ENCODE measurements at places on chromosomes 6 and 20.

- DNase-seq, result no peak
These were observed 1.6 kb upstream of the TFAP2B start for GRCh38 chr6:50816947-50817645.

- DNase-seq, result no peak
These were observed 37.5 kb downstream of the YTHDF1 start for GRCh38 chr20:63178446-63178820.

GRCh38 chr6:14616656-14617055, 499.1 kb downstream of the CD83 start:
- no peak for DNase-seq

- DNase-seq, result peak; percentile 68
These were observed 14.3 kb downstream of the CAPN11 start for GRCh38 chr6:44172731-44173500.

DNA sequence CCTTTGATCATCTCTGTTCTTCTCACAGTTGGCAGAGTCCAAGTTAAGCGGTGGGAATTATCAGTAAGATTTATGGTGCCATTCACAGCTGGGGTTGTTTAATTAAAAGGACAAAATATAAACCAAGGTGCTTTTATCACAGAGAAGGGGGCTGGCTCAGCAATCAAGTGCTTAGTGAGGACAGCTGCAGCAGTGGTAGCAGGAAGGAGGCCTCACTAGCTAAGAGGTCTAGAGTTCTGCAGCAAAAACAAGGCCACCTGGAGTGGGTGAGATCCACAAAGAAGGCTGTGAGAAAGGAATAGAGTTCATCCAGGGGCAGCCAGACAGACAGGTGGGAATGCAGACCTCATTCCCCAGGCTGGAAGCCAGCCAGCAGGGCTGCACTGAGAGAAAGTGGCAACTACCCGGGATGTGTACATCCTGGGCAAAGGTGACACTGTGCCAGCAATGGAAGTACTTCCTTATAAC, 37.1 kb downstream of the PIGU start:
- no peak for DNase-seq

- no peak for DNase-seq
These were observed 43.9 kb downstream of the RBM38 start for GRCh38 chr20:57435105-57435497.

DNA sequence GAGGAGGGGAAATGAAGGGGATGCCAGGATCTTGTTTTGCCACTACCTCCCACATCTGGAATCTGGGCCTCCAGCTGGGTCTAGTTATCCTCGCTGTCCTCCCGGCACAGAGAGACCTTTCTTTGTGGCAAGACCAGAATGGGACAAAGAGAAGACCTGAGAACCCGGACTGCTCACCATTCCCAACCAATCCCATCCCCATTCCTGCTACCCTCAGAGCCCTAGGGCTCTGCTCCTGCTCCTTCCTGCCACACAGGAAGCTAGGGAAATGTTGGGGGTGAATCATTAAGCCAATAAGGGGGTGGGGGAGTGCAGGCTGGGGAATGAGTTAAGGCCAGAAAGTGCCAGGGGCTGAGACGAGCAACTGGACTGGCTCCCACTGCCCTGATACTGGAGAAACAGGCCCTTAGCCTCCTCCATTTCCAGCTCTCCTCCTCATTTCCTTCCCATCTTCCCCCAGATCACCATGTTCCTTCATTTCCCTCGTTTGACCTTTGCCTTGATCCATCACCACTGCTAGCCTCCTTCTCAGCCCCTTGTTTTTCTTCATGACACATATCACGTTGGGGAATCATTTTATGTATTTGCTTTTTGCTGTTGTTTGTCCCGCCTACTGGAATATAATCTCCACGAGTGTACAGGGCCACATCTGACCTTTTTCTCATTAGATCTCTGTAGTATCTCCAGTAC, 4.6 kb upstream of the IER3 start:
- DNase-seq, result no peak

DNA sequence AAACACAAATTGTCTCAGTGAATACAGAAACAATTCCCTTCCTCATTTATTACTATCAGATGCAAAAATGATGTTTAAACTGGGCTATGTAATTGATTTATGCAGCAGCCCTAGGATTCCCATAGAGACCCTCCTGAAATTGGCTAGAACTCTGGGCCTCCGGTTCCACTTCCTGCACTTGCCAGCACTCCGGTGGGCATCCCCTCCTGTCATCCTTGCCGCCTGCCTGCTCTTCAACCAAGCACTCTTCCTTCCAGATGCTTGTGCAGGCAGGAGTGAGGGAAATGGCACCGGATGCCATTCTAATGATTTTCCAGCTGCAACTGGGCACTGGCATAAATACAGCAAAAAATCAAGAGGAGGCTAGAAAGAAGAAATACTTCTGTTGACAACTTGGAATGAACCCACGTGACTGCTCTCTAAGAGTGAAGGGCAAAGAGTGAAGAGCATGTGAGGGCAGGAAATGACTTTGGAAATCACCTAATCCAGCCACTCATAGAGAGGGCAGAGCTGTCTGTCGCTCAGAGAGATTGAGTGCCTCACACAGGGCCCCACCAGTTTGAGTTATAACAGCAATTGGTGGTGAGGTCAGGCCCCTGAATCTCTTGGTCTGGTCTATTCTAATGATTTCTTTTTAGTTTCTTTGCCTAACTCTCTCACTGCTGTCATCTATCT, 3.7 kb upstream of the NEDD9 start:
- DNase-seq, result no peak

GRCh38 chr6:40541556-40542174, 45.5 kb downstream of the LRFN2 start:
- no peak for DNase-seq

- no peak for DNase-seq
These were observed 51.5 kb downstream of the AIG1 start for GRCh38 chr6:143112084-143112768.

DNA sequence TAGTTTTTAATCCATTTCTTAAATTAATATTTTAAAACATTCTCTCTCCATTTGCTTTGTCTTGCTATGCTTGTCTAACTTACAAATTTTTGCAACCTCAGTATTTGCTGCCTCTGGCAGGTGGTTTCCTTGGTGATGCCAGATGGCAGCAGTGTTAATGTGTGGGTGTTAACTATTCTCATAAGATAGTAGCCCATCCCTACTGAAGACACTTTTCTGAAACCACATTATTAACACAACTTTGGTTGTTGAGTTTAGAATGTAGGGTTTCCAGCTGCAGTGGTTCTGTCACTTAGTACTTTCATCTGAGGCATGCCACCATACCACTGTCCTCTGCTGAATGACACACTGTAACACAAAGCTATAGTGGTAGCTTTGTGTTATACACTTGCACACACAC, 75.1 kb downstream of the MYO6 start:
- no peak for DNase-seq

DNA sequence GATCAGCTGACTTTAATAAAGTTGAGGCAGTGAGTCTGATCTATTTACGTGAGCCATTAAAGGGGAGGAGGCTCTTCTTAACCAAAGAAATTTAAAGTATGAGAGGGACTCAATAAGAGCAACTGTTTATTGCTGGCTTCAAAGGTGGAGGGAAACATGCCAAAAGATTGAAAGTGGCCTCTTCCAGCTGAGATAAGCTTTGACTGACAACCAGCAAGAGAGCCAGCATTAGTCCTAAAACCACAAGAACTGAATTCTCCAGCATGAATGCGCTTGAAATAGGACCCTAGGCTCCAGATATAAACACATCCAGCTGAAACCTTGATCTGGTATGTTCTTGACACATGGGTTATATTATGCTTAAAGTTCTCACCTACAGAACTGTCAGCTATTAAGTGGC, 123.1 kb upstream of the GJE1 start:
- no peak for DNase-seq

DNA sequence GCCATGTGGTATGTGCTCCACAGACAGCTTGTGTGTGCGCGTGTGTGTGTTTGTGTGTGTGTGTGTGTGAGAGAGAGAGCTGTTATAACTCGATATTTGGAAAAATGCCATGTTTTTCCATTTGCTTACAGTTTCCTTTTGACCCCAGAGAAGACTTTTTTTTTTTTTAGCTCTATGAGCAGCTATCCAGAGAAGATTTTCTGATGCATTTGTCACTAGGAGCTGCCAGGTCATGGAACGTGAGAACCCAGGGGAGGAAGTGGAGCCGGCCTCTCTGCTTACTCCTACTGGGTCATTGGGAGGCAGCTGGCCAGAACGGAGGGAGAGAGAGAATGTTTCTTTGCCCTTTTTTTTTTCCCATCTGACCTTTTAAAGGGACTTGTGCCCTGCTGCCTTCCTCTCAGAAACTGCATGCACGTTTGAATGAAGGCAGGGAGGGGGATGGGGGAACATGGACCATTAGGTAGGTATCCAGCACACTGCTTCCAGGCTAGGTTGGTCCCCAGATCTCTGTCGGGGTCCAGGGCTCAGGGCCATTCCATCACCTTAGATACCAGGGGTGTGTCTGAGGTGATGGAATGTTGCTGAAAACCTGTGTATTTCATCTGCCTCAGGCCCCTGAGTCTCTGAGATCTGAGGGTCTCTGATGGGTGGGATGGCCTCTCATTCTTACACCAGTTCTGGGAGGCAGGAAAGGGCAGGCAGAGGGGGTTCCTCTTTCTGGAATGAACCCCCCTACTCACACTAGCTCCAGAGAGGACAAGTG, 11.2 kb upstream of the MRPS18A start:
- no peak for DNase-seq

- DNase-seq, result no peak
These were observed 80.6 kb upstream of the ARMC2 start for GRCh38 chr6:108767418-108768165.

DNA sequence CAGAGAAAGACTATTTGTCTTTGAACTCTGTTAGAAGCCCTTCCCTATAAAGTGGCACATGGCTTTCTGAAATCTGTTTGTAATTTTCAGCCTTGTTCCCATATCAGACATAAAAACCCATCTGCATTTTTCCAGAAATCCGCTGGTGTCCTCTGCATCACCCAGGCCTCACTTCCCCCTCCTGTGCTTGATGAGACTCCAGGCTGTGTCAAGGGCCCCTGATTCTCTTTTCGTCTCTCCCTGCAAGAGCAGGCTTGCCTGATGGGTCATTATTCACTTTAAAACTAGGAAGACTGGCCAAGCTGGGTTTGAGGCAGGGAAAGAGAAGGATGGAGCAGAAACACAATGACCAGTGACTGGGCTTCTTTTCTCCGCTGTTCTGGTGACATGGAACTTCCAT, 10.6 kb upstream of the PROKR2 start:
- DNase-seq, result no peak

DNA sequence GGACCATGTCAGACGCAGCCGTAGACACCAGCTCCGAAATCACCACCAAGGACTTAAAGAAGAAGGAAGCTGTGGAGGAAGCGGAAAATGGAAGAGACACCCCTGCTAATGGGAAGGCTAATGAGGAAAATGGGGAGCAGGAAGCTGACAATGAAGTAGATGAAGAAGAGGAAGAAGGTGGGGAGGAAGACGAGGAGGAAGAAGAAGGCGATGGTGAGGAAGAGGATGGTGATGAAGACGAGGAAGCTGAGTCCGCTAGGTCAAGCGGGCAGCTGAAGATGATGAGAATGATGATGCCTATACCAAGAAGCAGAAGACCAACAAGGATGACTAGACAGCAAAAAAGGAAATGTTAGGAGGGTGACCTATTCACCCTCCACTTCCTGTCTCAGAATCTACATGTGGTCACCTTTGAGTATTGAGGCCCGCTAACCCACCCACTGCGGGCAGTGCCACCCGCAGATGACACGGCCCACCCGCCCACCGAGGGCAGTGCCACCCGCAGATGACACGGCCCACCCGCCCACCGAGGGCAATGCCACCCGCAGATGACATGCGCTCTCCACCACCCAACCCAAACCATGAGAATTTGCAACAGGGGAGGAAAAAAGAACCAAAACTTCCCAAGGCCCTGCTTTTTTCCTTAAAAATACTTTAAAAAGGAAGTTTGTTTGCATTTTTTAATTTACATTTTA, 43.3 kb downstream of the MGME1 start:
- no peak for DNase-seq

- DNase-seq, result no peak
These were observed 46.2 kb downstream of the TTI1 start for GRCh38 chr20:37986873-37987601.

GRCh38 chr6:75794351-75794846, 45.4 kb downstream of the MYO6 start:
- DNase-seq, result no peak

DNA sequence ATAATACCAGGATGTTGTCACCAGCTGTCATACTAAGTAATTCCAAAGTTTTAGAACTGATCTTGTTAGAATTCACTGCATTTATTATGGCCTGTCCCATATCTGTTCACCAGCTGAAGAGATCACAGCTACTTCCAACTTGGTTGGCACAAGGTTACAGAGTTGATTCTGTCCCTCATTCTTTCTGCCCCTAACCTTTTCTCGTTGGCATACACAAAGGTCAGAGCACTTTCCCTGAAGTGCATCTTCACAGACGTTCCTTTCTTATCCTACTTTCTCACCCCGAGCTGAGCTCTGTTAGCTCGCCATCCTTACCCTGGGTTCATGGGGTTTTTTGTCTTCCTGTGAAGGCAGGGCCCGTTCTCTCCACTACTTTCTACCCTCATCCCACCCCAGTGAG, 66.0 kb upstream of the VSTM2L start:
- DNase-seq, result no peak

DNA sequence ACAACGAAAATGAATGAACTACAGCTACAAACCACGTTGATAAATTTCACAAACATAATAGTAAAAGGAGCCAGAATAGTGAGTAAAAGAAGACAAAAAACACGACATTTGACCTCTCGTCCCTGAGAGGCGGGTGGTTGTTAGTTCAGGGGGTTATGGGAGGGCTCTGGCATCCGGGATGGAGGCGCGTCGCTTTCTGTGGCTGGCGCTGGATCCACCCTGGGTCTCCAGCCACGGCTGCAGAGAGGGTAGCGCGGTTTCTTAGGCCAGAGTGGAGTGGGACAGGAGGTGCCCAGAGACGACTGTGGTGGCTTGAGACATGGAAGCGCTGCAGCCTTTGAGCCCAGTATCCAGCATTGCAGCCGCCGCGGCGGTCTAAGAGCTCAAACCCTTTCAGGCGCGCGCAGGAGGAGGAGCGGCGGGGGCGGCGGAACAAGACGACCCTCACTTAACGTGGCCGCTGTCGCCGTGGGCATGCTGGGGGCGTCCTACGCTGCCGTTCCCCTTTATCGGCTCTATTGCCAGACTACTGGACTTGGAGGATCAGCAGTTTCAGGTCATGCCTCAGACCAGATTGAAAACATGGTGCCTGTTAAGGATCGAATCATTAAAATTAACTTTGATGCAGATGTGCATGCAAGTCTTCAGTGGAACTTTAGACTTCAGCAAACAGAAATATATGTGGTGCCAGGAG, 3.7 kb upstream of the ZSCAN23 start:
- no peak for DNase-seq

- DNase-seq, result no peak
These were observed 38.8 kb downstream of the SLC22A1 start for GRCh38 chr6:160160450-160160849.

GRCh38 chr6:82704045-82704444, 340.4 kb downstream of the TPBG start:
- DNase-seq, result no peak

- DNase-seq, result no peak
These were observed 58.1 kb downstream of the ASCC3 start for GRCh38 chr6:100823041-100823440.
